ENCODE measurements at places on chromosomes 2 and 18. TPM values are rescaled to one million over a fixed set of nuclear protein-coding genes. Genes with fewer than 3 reads are reported as not detected.

Gene SLC16A14
- 0.17 TPM for polyA plus RNA-seq

Gene CYS1
- 0.26 TPM for polyA plus RNA-seq

Gene ANKRD23
- polyA plus RNA-seq: 0.49 TPM

Gene CYP26B1
- polyA plus RNA-seq: 1.6 TPM

Gene E2F6
- polyA plus RNA-seq: 8.6 TPM

Gene DCC
- not detected for polyA plus RNA-seq

Gene LYG1
- 0.51 TPM for polyA plus RNA-seq

Gene GDF7
- polyA plus RNA-seq: not detected

Gene REG3G
- not detected for polyA plus RNA-seq

DNA sequence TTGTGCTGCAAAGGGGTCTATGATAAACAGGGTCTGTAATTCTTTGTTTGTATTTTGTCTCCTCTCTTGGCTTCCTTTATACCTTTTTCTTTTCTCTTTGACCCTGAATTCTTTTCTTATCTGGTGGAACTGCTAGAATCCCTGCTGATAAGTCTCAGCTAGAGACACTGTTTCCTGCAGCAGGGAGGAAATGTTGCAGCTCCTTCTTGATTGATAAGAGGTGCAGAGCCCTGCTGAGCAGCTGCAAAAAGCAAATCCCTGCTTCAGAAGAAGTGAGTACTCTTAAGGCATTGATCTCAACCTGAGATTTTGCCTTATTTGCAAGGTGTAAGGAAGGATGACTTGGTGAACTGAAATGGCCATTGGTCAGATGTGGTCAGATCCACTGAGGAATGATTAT is 167.8 kb downstream of the NUP35 start:
- DNase-seq: no peak

GRCh38 chr2:117850461-117850860 is 36.0 kb downstream of the DDX18 start:
- no peak for DNase-seq

- no peak for DNase-seq
These were observed 83.9 kb downstream of the SMAD7 start for GRCh38 chr18:48866856-48867255.

- peak; percentile 86 for DNase-seq
These were observed 16.3 kb upstream of the RMND5A start for GRCh38 chr2:86703704-86704361.

DNA sequence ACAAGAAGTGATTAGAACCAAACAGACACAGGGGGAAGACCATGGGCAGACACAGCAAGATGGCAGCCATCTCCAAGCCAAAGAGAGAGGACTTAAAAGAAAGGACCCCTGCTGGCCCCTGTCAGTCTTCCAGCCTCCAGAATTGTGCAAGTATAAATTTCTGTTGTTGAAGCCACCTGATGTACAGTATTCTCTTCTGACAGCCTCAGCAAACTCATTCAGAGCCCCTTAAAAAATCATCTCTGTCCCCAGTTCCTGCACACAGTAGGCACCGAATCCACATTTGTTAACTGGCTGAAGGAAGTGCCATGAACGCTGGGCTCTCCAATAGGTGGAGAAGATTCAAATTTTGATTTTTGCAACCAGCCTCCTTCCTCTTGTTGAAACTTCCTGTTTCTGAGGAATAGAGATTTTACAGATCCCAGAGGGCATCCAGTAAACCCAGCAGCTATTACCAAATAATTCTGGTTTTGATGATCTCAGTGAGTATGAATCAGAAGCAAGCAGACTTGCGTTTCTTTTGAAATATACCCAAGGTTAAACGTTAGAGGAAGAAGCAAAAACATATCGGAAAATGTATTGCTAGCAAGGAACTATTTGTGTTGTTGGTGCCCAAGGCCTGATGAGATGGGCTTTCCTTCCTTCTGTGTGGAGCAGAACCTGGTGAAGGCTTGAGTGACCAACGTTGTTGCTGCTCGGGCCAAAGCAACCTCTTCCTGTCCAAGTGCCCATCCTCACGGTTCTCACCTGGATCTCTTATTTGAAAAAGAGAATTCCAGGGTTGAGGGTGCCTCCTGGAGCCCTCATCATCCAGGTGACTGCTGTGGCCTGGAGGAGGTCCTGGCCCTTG is 47.7 kb upstream of the PLB1 start:
- peak; percentile 84 for DNase-seq

GRCh38 chr18:3454365-3455089 is 4.6 kb downstream of the TGIF1 start:
- DNase-seq: peak; percentile 46

GRCh38 chr2:57407772-57408201 is 638.8 kb upstream of the VRK2 start:
- no peak for DNase-seq

GRCh38 chr2:138994502-138994901 is 214.3 kb upstream of the NXPH2 start:
- DNase-seq: no peak

- no peak for DNase-seq
These were observed 93.6 kb upstream of the TMEFF2 start for GRCh38 chr2:192288295-192288694.

DNA sequence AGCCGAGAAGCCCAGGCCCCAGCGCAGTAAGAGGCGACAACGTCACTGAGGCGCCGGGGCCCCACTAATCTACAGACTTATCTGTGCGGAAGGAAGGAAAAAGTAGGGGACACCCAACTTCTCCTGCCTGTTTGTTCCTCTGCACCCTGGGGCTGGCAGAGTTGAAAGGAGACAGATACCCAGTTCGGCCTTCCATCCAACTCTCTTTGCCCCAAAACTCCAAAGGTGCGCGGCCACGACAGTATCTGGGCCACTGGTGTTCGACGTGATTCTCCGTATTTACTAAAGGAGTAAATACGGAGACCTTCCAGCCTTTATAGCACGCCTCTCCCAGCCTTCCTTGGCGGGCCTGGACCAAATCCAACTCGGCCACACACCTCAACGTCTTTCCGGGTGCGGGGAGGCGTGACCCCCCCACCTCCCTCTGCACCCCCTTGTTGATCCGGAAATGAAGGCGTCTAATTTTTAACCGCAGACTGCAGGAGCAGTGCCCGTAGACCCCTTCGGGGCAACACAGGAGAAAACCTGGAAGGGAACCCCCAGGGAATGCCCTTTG is 1.6 kb downstream of the SMAD7 start:
- peak; percentile 44 for DNase-seq

DNA sequence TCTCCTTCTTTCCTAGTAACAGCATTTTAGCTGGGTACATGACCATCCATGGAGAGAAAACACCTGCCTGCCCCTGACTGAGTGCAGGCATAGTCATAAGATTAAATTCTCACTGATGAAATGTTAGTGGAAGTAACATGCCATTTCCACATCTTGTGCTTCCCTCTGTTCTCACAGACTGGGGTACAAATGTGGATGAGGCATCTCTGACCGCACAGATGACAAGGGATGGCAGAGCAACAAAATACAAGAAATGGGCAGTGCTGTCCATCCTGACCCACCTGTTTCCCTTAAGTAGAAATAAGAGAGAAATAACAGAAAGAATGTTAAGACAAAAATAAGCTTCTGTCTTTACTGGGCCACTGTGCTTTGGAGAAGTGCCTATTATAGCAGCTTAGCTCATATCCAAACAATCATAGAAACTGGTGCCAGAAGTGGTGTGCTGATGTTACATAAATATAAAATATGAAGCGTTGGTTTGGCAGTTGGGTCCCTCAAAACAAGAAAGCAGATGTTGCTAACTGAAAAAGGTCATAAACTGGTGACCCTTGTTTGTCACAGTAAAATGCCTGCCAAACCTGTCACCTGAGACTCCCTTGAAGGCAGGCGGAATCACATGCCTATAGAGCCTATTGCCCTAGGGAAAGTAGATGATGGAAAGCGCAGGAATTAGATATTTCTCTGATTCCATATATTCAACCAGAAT is 72.4 kb upstream of the CCDC150 start:
- no peak for DNase-seq

DNA sequence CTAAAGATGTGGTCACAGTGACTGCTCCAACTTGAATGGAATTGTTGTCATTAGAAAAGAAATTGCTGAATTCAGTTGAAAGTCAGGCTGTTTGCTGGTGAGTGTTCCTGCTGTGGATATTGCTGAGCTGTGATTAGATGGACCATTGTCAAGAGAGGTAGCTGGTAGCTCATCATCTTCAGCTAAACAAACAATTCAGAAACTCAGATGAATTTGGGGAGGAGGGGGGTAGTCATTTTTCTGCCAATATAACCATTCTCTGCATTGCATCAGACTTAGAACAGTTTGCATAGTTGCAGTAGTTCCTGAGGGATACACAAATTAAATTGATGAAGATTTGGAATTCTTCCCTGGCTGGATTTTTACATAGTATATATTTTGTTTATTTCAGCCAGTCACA is 108.3 kb downstream of the MTCL1 start:
- no peak for DNase-seq

- DNase-seq: peak; percentile 64
These were observed 60.4 kb upstream of the COPS8 start for GRCh38 chr2:237025090-237025865.

DNA sequence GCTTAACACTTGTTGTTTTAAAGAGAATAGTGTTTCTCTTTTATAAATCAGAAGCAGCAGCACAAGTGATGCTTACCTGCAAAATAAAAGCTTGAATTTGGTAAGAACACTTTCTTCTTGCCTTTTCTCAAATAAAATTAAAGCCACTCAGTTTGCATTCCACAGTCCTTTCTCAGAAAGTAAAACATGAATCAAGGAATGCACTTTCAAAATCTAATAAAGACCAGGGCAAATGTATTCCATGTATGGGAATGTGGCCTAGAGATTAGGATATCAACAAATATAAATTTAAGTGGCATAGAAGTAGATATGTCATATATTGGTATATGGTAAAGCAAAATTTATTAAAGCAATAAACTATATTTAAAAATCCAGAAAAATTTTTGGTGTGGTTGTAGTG is 352.8 kb downstream of the THSD7B start:
- no peak for DNase-seq

DNA sequence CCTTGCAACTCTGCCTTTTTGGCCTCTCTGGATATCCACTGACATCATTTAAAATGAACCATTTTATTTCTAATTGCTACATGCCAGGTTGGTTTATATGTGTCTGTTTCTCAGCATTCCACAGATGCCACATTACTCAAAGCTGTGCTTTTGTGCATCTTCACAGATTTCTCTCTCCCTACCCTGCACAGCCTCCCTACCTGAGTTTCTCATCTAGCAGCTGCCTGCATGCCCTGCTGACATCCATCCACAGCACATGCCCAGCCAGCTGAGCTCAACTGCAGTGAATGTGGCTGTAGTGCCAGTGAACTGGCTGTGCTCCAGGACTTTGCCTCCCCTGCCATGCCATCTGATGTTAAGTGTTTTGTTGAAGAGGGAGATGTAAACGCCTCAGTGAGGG is 44.5 kb downstream of the PKP4 start:
- DNase-seq: no peak

DNA sequence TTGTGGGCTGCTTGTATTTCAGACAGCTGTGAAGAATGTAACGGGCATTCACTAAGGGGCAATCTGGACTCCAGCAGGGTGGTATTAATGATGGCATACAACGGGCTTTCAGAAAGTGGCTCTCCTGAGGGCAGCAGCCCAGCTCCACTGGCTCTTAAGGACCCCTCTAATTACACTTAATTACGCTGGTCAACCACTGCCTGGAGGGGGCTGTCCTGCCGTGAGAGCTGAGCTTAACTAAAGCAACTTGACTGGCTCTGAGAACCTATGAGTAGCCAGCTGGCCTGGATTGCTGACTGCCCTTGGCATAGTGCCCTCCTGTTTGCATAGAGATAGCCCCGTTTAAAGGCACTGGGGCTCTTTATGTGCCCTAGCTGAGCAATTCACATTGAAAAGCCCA is 3.8 kb downstream of the LIPG start:
- DNase-seq: no peak

DNA sequence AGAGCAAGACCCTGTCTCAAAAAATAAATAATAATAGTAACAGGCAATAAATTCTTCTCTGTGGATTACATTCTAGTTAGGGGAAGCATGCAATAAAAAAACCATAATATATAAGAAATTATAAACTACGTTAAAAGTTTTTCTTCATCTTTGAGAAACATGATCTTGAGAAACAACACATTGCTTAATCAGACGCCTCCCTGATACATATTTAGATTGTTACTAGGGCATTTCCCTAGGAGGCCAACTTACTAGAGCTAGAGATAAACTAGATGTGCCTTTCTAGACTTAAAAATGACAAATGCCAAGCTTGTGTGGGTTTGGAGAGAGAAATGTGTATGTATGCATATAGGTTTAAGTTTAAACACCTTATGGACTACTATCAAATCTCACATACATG is 76.3 kb upstream of the GALNT5 start:
- no peak for DNase-seq

- no peak for DNase-seq
These were observed 17.9 kb upstream of the INPP4A start for GRCh38 chr2:98426771-98427170.
